ENCODE measurements at places on chromosomes 4 and X.

- DNase-seq, result no peak
Observed at GRCh38 chr4:16804581-16804980, 93.9 kb downstream of the LDB2 start.

- DNase-seq, result no peak
Observed at GRCh38 chrX:64792598-64793337, 183.5 kb downstream of the ZC4H2 start.

- DNase-seq, result no peak
Observed at GRCh38 chr4:158313566-158313965, 103.3 kb downstream of the TMEM144 start.

- peak; percentile 63 for DNase-seq
Observed at GRCh38 chr4:5142726-5143125, 91.4 kb downstream of the STK32B start.

DNA sequence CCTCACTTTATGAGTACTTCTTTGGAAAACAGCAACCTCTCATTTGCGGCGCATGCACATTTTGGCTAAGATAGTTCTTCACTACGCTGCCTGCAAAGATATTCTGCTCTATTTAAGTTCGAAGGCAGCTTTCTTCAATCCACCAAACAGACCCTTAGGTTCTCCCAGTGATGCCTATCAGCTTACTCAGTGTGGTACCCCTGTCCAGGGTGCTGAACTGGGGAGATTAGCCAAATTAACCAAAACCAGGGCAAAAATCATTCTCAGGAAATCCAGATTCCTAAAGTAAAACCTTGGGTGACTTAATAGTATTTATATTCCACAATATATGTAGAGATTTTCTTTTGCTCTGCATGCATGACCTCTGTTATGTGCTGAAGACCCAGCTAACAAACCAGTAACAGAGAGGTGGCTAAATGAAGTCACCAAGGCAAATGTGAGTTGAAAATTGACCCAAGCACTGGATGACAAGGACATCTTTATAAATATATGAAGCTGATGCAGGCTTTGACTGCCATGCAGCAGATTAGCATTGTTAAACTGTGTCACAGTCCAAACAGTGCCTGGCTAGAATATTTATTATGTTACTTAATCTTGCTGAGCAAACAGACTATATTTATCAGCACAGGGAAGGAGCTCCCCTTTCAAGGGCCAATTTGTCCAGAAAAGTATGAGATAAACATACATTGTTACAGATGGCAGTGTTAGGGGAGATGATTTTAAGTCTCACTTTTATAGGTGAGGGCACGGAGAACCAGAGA is 418.2 kb downstream of the STIM2 start:
- DNase-seq, result no peak

GRCh38 chrX:107713543-107714205 is 61.9 kb downstream of the TSC22D3 start:
- DNase-seq, result no peak

All from NCI-H82 (cell line).